NCI-H187 treated with DMSO at 0.1 percent for 48 hours (cell line): ENCODE measurements at places on chromosomes 7 and 10.

DNA sequence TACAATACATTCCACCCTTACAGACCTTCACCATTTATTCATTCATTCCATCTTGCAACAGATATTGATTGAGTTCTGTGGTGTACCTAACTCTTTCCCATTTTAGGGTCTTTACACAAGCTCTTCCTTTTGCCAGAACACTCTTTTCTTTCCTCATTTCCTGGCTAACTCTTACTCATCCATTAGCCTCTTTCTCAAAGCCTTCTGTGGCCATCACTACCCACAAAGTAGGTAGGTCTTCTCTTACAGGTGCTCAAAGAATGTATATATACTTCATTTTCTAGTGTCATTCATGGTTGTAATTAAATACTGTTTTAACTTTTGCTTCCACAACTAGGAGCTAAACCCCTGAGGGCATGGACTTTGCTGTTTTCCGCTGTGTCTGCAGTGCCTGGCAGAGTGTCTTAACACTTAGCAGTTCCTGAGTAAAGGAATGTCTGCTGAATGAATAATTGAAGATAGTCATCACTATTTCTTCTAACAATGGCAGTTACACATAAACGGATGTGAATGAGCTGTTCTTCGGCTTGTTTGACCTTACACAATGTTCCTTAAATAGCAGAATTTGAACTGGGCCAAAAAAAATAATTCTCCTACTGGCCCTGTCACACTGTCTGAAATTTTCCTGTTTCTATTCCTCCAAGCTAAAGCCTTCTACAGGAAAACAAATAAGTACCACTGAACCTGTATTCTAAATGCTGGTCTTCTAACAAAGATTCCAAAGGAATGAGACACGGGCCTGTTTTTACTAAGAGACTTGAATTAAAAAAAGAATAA, 15.1 kb downstream of the BCAP29 start:
- DNase-seq: no peak

- DNase-seq: no peak
These were observed 49.4 kb downstream of the CLEC2L start for GRCh38 chr7:139572704-139573385.

DNA sequence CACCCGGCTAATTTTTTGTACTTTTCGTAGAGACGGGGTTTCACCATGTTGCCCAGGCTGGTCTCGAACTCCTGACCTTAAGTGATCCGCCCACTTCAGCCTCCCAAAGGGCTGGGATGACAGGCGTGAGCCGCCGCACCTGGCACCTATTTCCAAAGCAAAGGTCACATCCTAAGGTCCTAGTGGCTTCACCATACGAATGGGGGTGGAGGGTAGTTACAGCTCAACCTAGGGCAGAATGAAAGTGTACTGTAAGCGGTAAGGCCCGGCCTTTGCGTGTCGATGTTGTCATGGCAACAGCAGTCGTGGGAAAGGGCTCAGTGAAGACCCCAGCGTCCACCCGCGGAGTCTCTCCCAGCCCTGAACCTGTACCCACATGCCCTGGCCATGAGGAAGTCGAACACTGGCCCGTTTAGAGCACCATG, 1.6 kb upstream of the COX19 start:
- DNase-seq: no peak

DNA sequence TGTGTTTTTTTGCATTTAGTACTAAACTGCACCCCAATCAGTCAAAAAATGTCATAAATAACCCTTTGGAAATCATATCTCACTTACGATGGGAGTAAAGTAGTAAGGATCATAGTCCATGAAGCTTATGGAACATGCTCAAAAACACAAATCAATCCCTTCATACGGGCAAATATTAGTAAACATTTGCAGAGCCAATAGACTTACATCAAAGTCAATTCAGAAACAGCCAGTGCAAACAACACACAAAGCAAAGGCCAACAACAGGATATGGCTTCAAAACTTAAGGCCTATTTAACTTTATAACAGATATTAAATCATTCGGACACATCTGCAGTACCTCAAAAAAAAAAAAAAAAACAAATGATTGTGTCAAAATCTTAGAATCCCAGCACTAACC, 32.1 kb downstream of the SGCE start:
- DNase-seq: no peak

DNA sequence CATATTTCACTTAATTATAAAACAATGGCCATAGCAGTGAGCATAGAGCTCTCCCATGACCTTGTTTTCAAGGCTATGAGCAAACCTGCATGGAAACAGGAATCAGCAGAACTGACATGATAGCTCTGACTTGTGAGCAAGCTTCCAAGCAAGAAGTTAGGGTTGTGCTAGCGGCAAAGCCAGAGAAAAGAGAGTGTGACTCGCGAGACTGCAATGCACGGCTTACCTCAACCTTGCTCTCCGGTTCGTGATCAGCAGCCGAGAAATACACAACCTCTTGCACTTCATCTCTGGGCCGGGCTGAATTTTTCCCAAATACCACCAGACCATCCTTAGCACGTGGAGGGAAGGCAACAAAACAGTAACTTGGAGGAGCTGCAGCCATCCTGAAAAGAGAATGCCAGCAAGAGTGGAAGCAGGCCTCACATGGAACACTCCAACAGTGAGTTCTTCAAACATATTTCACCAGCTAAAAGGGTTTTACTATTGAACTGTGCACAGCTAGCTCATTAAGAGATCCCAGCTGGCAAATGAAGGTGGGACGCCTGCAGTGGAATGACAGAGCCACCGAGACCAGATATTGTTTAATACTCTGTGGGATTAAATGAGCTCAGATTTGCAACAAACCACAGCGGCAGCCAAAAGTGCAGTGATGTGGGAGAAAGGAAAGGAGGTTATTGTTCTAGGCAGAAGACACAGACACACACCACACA, 20.8 kb downstream of the SCRN1 start:
- DNase-seq: no peak

- no peak for DNase-seq
These were observed 1192.0 kb upstream of the PHF14 start for GRCh38 chr7:9781710-9782109.

- DNase-seq: no peak
These were observed 75.4 kb downstream of the HDAC9 start for GRCh38 chr7:18570890-18571478.

GRCh38 chr7:157434231-157434630, 97.4 kb downstream of the DNAJB6 start:
- DNase-seq: no peak

GRCh38 chr10:111081595-111081994, 4.8 kb downstream of the ADRA2A start:
- no peak for DNase-seq

DNA sequence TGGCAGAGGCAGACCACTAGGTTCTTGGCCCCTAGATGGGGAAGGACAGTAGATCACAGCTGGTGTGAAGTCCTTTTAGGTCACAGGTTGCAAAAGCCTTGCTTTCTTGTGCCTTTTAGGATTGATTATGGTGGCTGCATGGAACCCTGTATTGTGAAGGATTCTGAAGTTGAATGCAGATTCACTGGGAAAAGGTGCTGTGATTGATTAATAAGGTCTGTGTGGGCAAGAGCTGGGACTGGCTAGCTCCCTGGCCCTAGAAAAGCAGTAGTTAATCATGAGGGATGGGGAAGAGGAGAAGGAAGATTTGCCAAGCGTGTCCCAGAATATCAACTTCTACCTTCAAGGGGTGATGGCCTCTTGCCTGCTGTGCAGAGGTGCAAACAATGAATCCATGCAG, 105.5 kb downstream of the CDH23 start:
- DNase-seq: no peak

DNA sequence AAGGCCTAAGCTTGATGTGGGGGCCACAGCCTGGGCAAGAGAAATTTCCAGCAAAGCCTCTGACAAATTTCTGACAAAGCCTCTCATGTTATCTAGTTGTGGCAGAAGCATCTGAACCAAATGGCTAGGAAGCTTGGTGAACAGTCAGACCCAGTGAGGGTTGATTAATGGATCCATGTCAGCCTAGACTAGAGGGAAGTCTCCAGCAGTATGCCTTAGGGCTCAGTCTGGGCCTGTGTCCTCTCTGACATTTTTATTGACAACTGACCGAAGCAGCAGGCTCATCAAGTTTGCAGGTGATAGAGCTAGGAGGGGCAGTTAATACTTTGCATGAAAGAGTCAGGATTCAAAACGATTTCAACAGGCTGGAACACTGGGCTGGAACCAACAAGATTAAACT, 25.3 kb downstream of the HIF1AN start:
- no peak for DNase-seq

DNA sequence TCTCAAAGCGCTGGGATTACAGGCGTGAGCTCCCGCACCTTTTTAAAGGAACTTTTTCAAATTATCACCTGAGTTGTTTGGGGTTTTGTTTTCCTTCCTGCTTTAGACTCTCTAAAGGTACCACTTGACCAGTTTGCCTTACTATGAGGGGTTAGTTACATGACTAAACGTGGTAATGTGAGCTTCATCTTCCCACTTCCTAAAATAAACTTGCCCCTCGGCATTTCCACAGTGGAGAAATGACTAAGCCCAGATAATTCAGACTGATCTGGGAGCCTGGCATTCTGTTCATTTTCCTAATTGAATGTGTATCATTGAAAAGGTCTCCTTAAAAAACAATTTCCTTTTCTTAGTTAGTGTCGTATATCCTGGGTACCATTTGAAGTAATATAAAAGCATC, 163.4 kb downstream of the PLXDC2 start:
- no peak for DNase-seq

DNA sequence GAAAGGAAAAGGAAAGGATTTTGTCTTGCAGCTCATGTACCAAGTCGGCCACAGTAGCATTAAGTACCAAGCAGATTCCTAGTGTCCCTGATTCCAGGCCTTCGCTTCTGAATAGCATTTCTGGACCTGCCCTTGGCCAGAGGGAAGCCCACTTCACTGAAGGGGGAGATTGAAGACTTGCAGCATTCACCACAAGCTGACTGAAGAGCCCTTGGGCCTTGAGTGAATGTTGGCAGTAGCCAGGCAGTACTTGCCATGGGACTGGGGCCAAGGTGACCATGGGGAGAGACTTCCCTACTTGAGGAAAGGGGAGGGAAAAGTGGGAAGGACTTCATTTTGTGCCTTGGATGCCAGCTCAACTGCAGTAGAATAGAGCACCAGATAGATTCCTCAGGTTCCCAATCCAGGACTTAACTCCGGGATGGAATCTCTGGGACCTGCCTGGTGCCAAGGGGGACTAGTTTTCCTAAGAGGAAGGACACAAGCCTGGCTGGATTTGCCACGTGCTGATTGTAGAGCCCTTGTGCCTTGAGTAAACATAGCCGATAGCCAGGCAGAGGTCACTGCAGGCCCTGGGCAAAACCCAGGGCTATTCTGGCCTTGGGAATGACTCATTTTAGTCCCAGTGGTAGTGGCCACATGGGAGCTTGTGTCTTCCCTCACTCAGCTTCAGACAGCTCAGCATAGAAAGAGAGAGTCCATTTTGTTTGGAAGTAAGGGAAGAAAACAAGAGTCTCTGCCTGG, 141.7 kb upstream of the KCND2 start:
- DNase-seq: no peak

DNA sequence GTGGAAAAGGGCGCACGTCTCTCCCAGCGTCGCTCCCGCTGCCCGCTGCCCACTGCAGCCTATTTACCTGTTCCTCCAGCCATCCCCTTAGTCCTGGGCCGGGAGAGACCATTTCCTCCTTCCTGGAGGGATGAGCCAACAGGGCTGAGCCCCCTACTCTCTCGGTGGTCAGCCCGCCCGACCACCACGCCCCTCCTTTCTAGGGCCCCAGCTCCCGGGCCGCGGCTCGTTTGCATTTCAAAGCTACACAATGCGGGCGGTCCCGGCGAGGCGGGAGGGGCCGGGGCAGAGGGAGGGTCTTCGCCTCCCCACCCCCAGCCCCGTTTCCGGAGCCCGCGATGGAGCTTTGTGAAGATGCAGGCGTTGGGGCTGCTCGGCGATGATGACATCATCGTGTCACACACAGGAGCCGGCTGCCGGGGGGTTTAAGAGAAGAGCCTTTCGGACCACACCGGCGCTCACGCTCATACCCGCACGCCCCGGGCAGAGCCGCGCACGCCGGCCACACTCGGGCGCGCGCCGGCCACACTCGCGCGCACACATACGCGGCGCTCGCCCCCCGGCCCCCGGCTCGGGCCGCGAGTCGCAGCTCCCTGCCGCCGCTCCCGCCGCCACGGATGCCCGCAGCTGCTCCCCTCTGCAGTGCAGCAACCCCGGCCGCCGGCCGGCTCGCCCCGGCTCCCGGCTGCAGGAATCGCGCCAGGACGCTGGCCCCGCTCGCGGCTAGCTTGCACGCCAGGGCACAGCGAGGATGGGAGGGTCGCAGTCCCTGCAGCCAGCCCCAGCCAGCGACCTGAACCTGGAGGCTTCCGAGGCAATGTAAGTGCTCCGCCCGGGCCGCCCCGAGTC, 107.7 kb upstream of the BTBD16 start:
- no peak for DNase-seq

- no peak for DNase-seq
These were observed 120.5 kb upstream of the SEMA3E start for GRCh38 chr7:83769407-83769806.

DNA sequence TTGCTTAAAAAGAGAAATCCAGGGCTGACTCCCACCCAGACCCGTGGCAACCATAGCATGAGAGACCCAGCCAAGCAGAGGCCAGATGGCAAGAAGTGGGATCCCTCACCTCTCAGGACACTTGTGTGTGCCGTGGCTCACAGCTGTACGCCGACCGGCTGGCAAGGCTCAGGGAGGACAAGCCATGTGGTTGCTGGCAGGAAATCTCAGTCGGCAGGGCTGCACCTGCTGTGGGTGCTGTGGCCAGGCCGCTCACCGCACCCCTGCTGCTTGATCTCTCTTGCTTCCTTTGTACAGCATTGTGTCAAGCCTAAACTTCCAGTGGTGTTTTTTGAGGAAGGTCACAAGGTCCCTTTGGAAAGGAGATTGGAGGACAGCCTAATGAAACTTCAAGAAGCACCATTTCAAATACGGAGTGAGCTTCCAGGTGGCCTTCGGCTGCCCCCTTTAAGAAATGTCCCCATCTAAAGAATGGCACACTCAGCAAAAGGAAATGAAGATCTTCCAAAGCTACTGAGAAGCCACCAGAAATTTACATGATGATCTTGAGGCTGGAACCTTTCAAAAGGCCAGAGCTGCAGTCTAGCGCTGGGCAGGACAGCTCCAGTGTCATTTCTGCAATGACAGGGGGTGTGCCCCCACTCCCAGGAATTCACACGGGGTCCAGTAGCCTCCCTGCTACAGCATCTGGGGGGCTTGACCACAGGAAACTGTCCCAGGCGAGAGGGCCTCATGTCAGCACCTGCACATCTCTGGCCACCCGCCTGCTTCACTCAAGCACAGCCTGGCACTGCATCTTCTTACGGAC, 409.0 kb upstream of the MGMT start:
- no peak for DNase-seq

DNA sequence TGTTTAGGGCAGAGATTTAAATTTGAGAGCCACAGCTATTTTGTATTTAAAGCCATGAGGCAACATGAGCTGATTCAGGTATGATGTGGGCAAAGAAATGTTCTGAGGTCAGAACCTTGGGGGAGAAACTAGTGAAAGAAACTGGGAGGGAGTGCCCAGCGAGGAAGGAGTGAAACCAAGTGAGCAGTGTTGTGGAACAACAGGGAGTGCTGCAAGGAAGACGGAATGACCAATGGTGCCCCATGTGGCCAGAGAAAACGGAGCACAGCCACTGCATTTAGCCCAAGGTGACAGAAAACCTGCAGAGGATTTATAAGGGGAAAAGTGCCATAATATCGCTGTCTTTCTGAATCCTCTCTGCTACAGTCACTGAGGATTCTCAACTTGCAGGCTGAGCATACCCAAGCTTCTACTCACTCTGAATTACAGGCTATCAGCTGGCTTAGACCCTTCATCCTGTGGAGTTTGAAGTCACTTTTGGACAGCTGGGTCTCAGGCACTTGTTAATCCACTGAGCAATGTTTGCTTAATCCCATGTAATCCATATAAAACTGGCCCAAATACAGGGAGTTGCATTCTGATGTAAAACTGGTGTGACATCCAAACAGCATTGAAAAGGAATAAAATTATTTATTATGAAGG, 777.3 kb downstream of the CCSER2 start:
- no peak for DNase-seq
